ENCODE measurements at places on chromosomes 1 and 21. TPM values are rescaled to one million over a fixed set of nuclear protein-coding genes. Genes with fewer than 3 reads are reported as not detected.
A peak's percentile ranks its signal among the peaks of the same experiment; 100 is the strongest.

The SLAMF7 gene
- total RNA-seq = not detected

DNA sequence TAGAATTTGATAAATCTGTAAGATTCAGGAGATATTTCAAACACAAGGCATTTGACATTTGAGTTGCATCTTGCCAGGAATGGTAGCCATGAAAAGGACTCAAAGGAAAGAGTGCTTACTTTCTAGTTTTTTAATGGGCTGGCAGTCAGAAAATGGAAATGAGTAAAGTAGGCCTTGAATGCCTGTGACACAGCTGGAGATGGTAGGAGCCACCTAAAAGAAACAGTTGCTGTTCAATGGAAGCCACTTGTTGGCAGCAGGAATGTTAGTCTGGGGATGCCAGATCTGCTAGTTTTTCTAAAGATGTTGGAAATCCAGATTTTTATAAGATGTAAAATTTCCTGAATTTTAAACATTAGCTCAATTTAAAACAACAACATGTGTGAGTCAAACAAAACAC lies 43.6 kb downstream of the CACHD1 start:
- no peaks in the 10 kb centered on the region for H3K36me3 ChIP-seq
- no peak overlapping the region for H3K27ac ChIP-seq
- peaks cover 21% of the 10 kb centered on the region for H3K4me1 ChIP-seq
- DNase-seq = no peak
- H3K4me3 ChIP-seq = peak overlapping the region; percentile 44

- no peaks in the 10 kb centered on the region for H3K36me3 ChIP-seq
- H3K27me3 ChIP-seq = no peaks in the 10 kb centered on the region
- DNase-seq = peak; percentile 95
- H3K27ac ChIP-seq = peak within 1 kb of the TSS; percentile 91
- H3K4me3 ChIP-seq = peak within 1 kb of the TSS; percentile 91
- peaks cover 4% of the 10 kb centered on the region for H3K4me1 ChIP-seq
Observed at GRCh38 chr1:192808518-192809306, at the start of gene RGS2. Gene RGS2, plus strand, starts transcription at chr1:192809039. Its CDS starts 33 bp downstream, at chr1:192809072.

GRCh38 chr1:212121779-212122178 lies 86.2 kb downstream of the DTL start:
- H3K27me3 ChIP-seq = no peaks in the 10 kb centered on the region
- no peaks in the 10 kb centered on the region for H3K36me3 ChIP-seq
- H3K4me1 ChIP-seq = no peaks in the 10 kb centered on the region

The CLDN17 gene
- not detected for total RNA-seq

The FCRL2 gene
- total RNA-seq = not detected

The LRRC71 gene
- total RNA-seq = not detected

Data from fibroblast of lung (primary cell).